Stimulated activated CD8-positive, alpha-beta memory T cell treated with anti-CD3 and anti-CD28 coated beads, Interleukin-7, amount 100 ng/mL, for 4 hours (primary cell): ENCODE measurements at places on chromosomes 12 and 14.

GRCh38 chr12:96770219-96771102 lies 136.6 kb upstream of the NEDD1 start:
- no peak for DNase-seq

- DNase-seq: no peak
These were observed 9.9 kb downstream of the SOCS2 start for GRCh38 chr12:93582351-93582750.

GRCh38 chr12:53045696-53046045 lies 4.2 kb upstream of the TNS2 start:
- DNase-seq: no peak

GRCh38 chr14:88856786-88857366 lies 32.4 kb downstream of the TTC8 start:
- DNase-seq: no peak
